ENCODE measurements at places on chromosomes 1 and 21. TPM values are rescaled to one million over a fixed set of nuclear protein-coding genes. Genes with fewer than 3 reads are reported as not detected.

DNA sequence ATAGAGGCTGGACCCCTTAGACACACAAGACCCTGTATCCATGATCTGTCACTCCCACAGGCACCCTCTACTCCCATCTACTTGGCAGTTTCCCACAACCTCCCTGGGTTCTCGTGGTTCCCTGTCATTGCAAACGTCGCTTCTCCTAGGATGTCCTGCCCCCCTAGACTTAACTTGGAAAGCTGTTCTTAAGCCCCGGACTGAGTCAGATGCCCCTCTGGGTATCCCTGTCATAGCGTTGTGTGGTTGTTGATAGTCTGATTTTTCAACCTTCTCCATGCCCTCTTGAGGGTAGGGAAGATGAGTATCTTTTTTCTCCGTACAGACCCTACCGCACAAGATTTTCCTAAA, 11.8 kb downstream of the RCC1 start:
- no peak for DNase-seq

- no peak for DNase-seq
Measured at GRCh38 chr1:63991685-63992084, 211.7 kb upstream of the UBE2U start.

GRCh38 chr1:10682108-10682445, 114.4 kb downstream of the CASZ1 start:
- DNase-seq: no peak

DNA sequence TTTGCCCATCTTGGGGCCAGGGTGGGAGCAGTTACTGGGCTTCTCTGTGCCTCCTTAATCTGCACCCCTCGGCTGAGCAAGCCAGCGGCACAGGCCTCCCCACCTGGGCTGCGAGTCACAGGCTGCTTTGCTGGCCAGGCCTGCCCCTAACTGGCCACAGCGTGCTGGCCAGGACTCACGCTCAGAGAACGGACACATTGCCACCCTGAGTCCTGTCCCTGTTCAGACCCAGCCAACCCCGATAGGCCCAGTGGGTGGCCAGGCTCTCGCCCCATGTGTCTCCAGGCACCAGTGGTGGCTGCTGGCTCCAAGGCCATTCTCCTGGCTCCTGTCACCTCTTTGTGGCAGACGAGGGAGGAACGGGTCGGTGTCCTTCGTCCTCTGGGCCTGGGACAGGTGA, 61.3 kb downstream of the MORN1 start:
- DNase-seq: no peak

DNA sequence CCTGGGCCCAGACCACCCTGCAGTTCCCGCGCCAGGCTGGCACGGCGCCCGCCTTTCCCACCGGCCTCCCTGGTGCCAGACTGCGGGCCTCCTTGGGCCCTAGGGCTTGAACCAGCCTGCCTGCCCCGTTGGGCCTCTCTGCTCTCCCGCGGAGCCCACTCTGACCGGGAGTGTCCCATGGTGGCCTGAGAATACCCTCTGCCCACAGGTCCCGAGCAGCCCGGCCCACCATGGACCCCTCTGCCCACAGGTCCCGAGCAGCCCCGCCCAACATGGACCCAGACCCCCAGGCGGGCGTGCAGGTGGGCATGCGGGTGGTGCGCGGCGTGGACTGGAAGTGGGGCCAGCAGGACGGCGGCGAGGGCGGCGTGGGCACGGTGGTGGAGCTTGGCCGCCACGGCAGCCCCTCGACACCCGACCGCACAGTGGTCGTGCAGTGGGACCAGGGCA, 7.9 kb downstream of the MIB2 start:
- DNase-seq: peak; percentile 0

DNA sequence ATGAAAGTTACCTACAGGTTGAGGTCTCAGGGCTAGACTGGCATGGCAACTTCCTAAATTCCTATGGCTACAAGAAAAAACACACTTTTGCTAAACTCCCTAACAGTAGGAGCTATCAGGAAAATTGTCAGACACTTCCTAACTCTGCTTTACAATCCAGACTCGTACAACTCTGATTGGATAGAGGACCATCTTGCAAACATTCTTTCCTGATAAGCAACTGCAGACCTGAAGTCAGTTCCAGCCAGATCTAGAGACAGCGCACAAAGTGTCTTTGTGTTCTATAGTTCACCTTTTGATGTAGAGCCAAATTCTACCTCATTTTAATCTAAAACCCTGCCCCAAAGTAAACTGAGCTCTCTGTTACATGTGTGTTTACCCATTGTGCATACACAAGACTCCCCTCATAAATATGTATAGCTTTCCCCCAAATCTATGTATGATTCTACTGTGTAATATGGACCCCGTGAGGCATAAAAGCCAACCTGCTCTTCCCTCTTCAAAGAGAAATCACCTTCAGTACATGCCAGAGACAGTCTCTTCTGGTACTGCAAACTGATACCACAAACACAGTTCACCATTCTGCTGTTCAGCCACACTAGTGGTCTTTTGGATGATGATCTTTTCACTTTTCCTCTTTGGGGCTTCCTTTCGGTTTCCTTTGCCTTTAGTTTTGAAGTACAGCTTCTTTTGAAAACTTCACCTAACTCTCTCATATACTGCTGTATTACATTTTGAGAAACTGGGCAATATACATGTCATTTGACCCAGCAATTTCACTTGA, 21.7 kb downstream of the ZP4 start:
- DNase-seq: no peak

DNA sequence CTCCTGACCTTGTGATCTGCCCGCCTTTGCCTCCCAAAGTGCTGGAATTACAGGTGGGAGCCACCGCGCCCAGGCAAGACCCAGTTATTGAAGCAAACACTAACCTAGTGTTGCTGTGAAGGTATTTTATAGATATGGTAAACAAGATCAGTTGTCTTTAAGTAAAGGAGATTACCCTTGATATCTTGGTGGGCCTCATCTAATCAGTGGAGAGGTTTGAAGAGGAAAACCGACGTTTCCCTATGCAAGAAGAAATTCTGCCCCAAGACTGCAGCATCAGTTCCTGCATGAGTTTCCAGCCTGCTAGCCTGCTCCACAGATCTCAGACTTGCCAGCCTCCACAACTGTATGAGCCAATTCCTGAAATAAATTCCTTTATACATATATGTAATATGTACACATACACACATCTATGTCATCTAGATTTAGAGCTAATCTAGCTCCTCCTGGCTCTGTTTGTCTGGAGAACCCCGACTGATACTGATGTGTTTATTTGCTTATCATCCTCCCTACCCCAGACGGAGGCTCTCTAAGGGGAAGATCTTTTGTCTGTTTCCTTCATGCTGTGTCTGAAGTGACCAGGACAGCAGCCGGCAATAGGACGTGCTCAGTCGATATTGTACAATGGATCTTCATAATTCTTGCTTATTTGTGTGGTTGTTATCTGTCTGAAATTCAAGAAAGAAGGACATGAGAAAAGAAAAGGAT, 90.9 kb downstream of the IER5 start:
- no peak for DNase-seq

DNA sequence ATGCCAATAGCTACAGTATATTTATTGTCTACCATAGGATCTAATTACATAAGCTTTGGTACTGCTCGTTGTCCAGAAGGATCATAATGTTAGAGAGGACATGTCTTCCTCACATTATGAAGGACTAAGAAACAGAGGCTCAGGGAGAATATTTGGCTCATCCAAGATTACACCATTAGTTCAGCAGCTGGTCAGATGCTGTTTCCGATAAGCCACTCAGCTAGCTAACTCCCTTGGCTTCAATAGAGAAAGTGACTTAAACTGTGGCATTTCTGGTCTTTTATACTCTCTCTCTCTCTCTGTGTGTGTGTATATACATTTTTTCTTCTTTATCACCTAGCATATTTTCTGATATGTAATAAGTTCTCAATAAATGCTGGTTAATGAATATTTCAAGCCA, 70.4 kb downstream of the DDR2 start:
- DNase-seq: no peak

GRCh38 chr1:223803211-223803610, 42.5 kb downstream of the TP53BP2 start:
- DNase-seq: no peak

DNA sequence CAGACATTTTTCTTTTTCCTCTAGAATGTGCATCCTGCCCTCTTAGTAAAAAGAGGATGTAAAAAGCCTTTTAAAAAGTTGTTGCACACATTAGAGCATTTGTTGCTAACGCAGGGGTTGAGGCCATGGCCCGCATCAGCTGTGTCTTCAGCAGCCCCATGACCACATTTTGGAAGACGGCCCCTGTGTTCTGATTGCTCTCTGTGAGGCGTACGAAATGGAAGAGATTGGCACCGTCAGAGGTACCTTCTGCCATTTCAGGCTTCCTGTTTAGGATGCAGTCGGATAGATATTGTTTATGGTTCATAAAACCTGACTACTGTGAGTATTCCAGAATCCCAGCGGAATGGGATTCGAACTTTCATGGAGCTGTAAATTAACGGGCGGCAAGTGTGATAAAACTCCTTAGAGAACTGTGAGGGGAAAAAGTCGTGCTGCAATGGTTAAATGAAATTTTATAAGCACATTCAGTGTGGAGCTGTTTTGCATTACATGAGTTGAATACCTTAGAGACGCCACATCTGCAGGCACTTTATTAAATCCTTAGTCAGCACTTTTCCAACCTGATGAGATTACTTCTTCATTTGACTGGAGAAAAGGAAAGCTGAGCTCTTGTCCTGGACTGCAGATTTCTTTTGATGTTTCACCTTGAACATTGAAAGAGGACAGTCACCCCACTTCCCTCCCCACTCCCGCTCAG, 273.9 kb downstream of the TM2D1 start:
- no peak for DNase-seq

DNA sequence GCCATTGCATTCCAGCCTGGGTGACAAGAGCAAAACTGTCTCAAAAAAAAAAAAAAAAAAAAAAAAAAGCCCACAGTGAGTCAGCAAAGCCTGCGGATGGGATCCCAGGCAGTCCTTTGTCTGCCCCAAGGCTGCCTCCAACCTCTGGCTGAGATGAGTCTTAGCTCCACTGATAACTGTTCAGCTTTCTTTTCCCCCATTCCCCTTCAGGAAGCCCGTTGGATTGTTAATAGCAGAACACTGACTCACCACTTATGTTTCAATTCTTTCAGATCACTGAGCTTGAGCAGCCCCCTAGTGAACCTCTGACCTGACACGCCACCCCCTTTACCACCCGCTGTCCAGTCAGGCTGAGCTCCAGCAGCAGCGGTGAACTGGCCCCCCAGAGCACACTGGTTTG, 57.5 kb downstream of the ERG start:
- no peak for DNase-seq

- no peak for DNase-seq
Measured at GRCh38 chr1:86747304-86747703, 42.9 kb downstream of the SH3GLB1 start.

DNA sequence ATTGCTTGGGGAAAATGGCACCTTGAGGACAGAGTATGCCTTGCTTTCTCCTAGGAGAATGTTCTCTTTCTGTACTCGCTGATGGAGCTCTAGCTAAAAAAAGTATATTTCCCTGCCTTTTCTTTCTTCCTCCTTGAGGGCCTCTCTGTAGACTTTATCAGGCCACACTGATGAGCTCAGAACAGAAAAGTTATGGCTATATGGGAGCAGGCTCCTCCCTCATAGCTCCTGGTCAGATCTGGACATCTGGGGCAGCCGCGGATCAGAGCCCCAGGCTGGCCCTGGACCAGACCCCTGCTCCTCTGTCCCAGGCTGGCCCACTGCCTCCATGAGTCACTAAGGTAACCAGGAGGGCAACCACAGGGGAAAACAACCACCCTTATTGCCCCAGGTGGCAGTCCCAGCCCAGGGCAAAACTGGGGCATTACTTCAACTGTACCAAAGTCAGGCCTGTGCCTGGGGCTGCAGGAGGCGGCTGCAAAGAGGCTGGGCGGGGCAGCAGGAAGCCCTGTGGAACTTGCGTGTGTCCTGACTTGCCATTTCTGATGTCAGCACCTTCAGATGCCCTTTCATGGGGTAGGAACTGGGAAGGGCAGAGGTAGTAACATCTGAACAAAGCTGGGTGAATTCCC, 26.3 kb upstream of the ZNF648 start:
- DNase-seq: no peak

DNA sequence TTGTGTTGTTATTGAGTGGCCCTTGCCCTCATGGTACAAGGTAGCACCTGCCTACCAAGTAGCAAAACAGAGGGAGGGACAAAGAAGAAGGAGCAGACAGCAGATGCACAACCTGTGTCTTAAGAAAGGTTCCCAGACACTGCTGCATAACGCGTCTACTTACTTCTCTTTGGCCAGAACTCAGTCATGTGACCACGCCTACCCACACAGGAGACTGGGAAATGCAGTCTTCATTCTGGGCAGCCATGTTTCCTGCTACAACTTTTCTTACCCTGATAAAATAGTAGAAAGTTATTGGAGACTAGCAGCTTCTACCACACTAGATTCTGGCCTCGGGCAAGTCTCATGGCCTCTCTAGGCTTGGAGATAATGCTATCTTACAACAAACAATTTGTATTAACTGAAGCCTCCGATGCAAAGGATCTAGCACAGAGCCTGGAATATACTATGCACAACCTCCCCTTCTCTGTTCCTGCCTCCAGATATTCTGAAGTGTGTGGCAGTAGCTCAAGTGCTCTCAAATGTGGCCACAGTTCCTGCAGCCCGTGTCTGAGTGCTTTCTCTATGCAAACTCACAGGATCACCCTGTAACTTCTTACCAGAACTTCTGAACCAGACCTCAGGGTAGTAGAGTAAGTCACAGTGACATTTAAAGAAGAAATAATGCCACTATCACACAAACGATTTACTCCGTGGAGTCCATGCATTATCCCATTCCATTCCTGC, 34.1 kb upstream of the BTG2 start:
- peak; percentile 87 for DNase-seq

DNA sequence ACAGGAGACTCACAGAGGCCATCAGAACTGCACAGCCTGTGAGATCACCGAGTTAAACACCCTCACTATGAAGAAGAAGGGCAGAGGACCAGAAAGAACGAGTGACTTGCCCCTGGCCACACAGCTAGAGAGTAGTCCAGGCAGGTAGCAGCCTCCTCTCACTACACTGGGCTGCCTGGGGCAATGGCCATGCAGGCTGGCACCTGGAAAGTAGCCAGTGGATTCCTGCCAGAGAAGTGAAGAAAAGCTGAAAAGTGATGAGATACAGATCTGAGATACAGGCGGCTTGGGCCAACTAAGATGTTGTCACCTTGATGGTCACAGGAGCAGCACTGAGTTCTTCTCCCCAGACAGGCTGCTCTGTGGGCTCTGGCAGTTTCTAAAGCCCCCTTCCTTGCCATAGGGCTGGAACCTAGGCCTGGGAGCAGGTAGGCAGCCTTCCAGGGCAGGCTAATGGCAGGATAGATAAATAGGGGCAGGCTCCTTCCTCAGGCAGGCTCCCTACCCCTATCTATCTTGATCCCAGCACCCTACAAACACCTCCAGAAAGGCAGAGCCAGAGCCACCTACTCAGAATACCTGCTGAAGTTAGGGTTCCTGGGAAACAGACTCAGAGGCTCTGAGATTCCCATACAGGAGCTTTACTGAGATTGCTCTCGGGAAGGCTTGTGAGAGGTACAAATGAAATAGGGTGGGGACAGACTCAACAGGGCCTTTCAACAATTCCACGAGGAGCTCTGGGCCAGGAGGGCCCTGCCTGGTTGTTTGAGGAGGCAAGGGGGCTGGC, 106.3 kb downstream of the BEND5 start:
- no peak for DNase-seq

Gene TEDDM1
- not detected for total RNA-seq

Gene SPRR1A
- not detected for total RNA-seq

Gene KIF17
- total RNA-seq: not detected

Gene OR10Z1
- not detected for total RNA-seq

Gene DCDC2B
- total RNA-seq: not detected

Gene RSPH1
- not detected for total RNA-seq

Gene WNT2B
- total RNA-seq: not detected

Gene ELAPOR1
- 7.0 TPM for total RNA-seq

Gene SFN
- total RNA-seq: 0.59 TPM

Gene DMBX1
- total RNA-seq: 0.09 TPM

Gene DNAJC28
- 0.56 TPM for total RNA-seq

Gene DNAJB4
- total RNA-seq: 9.7 TPM

Gene RCC2
- total RNA-seq: 145 TPM
